ENCODE measurements at places on chromosomes 11 and 22.

GRCh38 chr22:24450610-24451009 is 23.2 kb downstream of the ADORA2A start:
- DNase-seq = no peak

DNA sequence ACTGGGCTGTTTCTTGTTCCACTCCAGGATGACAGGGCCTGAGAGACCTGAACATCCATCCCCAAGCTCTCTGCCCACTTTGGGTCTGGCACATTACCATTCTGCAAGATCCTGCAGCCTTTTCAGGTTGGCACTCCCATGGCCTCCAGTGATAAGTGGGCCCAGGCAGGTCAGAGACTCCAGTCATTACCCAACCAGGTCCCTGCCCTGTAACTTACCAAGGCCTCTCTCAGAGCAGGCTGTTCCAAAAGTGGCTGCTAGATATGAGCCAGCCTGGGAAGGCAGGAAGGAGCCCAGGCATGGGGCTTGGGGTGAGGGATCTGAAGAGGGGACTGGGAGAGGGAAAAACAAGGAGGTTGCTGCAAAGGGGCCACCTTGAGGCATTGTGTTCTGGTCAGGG is 35.9 kb downstream of the KCNQ1OT1 start:
- DNase-seq = no peak

GRCh38 chr22:46070215-46070802 is 80.0 kb upstream of the PPARA start:
- DNase-seq = no peak

- DNase-seq = no peak
Observed at GRCh38 chr22:46471901-46472721, 65.3 kb downstream of the CELSR1 start.

GRCh38 chr22:28648792-28649191 is 30.8 kb downstream of the TTC28 start:
- DNase-seq = no peak

DNA sequence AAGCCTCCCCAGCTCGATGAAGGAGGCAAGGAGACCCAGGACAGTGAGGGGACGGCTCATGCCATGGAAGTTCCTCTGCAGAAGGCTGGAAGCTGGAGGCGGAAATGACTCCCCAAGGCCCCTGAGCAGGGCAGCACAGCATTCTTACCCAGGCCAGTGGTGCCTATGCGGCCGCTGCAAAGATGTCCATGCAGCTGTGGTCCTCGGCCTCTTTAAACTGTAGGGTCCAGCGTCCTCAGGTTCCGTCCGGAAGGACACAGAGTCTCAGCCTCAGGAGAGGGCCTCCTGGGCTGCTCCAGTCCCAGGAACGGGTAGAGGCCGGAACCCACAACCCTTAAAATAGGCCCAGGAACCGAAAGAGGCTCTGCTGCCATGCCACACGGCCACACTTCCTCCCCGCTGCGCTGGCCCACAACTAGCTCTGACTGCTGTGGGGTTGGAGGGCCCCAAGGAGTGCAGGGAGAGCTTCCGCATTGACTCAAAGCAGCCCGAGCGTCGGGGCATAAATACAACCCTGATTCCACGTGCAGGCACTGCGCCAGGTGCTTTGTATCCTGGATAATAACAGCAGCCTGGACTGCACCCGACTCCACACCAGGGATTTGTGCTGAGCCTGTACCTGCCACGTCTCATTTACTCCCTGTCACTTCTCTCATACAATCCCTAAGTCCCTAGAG is 5.5 kb downstream of the KIAA0930 start:
- no peak for DNase-seq

Data from right renal cortex interstitium (tissue), 3 donors.